ENCODE measurements at places on chromosomes 12 and 14. TPM values are rescaled to one million over a fixed set of nuclear protein-coding genes. Genes with fewer than 3 reads are reported as not detected.
A peak's percentile ranks its signal among the peaks of the same experiment; 100 is the strongest.

Gene AGAP2
- total RNA-seq: 0.81 TPM

Gene TAS2R30
- 5.2 TPM for total RNA-seq

DNA sequence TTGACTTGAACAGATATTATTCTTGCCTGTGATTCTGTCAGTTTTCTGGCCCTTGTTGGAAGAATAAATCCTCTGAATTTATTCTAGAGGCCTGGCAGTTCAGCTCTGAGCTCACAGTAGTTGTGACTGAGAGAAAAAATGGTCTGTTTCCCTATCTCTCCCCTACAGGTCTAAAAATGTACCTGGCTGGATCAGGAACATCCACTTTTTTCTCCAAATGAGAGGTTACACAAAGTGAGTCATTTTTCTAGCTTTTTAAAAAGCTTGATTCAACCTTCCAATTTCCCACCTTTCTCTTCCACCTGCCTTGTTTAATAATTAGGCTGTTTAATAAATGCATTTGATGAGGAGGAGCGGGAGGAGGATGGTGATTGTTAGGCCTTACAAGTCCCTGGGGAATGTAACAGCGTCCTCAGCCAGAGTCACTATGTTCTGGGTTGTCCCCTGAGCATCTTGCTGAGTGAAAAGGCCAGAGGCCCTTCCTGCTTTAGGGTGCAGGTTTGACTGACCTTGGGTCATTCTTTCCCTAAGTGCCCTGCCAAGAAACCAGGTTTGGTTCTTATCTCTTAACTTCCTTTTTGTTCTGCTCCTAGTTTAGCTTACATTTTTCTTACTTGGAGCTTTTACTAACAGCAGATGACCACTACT is 91.7 kb upstream of the FUT8 start:
- H3K27ac ChIP-seq: no peak overlapping the region
- no peak for DNase-seq
- H3K36me3 ChIP-seq: no peaks in the 10 kb centered on the region
- no peaks in the 10 kb centered on the region for H3K4me1 ChIP-seq
- H3K4me3 ChIP-seq: no peak overlapping the region

DNA sequence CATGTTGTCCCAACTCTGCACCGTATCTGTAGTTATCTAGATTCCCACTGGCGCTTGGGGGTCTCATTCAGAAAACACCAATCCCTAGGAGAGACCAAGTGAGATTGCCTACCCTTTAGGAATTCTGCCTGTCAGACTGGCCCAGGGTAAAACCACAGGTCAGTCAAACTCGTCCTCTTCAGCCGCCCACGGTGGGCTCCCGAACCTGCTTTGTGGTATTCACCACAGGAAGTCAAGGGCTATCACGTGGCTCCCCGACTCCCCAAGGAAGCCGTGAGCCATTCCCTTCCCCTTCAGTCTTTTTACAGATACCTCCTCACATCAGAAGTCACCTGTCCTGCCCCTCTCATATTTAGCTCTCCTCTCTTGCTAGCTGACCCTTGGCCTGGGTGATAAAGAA is 159.9 kb downstream of the EGLN3 start:
- H3K36me3 ChIP-seq: no peaks in the 10 kb centered on the region
- no peak overlapping the region for H3K4me3 ChIP-seq
- peaks cover 11% of the 10 kb centered on the region for H3K27me3 ChIP-seq

GRCh38 chr14:33068626-33069025 is 129.9 kb downstream of the NPAS3 start:
- no peak overlapping the region for H3K27ac ChIP-seq
- H3K36me3 ChIP-seq: no peaks in the 10 kb centered on the region
- no peak overlapping the region for H3K4me3 ChIP-seq
- H3K4me1 ChIP-seq: no peaks in the 10 kb centered on the region

DNA sequence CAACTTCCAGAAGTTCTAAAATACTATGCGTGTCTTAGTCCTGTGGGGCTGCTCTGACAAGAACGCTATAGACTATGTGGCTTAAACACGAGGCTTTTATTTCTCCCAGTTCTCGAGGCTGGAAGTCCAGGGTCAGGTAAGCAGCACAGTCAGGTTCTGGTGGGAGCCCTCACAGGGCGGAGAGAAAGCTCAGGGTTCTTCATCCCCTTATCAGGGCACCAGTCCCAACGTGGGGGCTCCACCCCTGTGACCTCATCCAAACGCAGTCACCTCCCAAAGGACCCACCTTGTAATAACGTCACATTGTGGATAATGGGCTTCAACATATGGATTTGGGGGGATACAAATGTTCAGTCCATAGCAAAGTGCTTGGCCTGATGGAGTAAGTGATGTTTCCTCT is 37.1 kb upstream of the TC2N start:
- no peak overlapping the region for H3K27ac ChIP-seq
- H3K4me1 ChIP-seq: peaks cover 20% of the 10 kb centered on the region
- no peak for DNase-seq
- H3K36me3 ChIP-seq: no peaks in the 10 kb centered on the region
- no peaks in the 10 kb centered on the region for H3K27me3 ChIP-seq

- no peaks in the 10 kb centered on the region for H3K27me3 ChIP-seq
- DNase-seq: no peak
- no peak overlapping the region for H3K27ac ChIP-seq
- H3K4me3 ChIP-seq: no peak overlapping the region
- no peaks in the 10 kb centered on the region for H3K36me3 ChIP-seq
- no peaks in the 10 kb centered on the region for H3K4me1 ChIP-seq
These were observed 120.1 kb upstream of the CCND2 start for GRCh38 chr12:4153343-4153892.

DNA sequence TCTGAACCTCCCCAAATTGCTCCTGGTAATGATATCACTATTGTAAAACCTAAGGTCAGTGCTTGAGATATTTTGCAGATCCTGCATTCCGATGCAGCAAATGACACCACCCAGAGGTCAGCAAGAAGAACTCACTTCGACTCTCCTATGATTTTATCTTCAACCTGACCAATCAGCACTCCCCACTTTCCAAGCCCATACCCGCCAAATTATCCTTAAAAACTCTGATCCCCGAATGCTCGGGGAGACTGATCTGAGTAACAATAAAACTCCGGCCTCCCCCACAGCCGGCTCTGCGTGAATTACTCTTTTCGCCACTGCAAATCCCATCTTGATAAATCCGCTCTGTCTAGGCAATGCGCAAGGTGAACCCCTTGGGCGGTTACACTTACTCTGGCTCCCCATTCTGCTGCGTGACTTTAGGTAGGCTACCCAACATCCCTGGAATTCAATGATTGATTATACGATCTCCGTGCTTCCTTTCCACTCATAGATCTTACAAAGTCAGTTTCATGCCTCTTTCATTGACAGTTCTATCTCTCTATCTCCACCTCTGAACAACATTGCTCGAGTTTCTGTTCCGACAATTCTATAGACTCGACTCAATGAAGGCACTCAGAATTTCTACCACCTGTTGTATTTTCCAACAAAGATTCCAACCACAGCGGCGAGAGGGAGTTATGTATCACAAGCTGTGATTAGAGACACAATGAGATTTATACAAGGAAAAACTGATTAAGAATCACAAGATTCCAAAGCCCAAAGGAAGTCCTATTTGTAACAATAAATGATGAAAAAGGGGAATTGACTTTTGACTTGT is 939 bp downstream of the NPC2 start:
- peak; percentile 60 for DNase-seq
- H3K36me3 ChIP-seq: peaks cover 4% of the 10 kb centered on the region

GRCh38 chr12:3061059-3061458 is 16.1 kb upstream of the TSPAN9 start:
- no peak overlapping the region for H3K4me3 ChIP-seq
- H3K27me3 ChIP-seq: no peaks in the 10 kb centered on the region
- H3K4me1 ChIP-seq: peaks cover 9% of the 10 kb centered on the region
- H3K36me3 ChIP-seq: no peaks in the 10 kb centered on the region
- DNase-seq: no peak
- no peak overlapping the region for H3K27ac ChIP-seq

DNA sequence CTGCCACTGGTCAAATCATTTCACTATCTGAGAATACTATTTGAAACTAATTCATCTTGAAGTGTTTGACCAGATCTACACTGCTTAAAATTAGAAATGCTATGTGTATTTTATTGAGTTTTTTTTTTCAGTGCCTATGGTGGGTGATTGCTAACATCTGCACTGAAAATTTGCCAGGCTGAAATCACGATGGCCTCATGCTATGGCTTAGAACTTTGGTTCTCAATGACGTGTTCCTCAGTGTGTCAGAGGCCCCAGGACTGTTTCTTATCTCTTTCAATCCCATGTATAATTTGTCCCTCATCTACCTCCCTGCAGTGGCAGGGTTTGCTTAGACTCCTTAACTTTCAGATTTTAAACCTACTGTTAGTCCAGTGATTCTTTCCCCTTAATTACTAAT is 36.2 kb upstream of the NKX2-8 start:
- no peaks in the 10 kb centered on the region for H3K36me3 ChIP-seq
- DNase-seq: no peak
- no peaks in the 10 kb centered on the region for H3K27me3 ChIP-seq
- H3K4me3 ChIP-seq: no peak overlapping the region

Gene DIO3
- total RNA-seq: not detected

DNA sequence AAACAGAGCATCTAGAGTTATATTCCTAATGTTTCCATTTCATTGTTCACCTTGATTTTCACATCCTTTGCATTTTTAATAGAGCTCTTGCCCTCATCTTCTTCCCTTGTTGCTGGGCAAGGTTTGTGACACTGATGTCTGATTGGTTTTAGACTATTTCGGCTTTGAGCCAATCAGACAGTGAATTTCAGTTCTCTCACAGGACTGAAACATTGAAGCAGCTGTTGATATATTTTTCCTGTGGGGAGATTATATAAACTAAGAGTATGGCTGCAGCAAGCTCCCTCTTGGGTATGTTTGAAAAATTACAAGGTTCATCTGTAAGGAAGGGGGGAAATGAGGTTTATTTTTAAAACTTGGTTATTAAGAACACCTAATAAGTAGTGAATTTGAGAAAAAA is 51.2 kb downstream of the ATF7IP start:
- H3K4me1 ChIP-seq: no peaks in the 10 kb centered on the region
- H3K4me3 ChIP-seq: no peak overlapping the region
- peak; percentile 33 for DNase-seq
- H3K36me3 ChIP-seq: no peaks in the 10 kb centered on the region

Gene OLR1
- not detected for total RNA-seq

GRCh38 chr12:110846615-110847566 is at the start of gene CCDC63:
CCDC63 (plus strand) TSS chr12:110846987; CDS start chr12:110852955, 5,968 bp downstream.
- H3K27me3 ChIP-seq: peaks cover 7% of the 10 kb centered on the region
- DNase-seq: peak; percentile 14
- no peaks in the 10 kb centered on the region for H3K36me3 ChIP-seq
- peaks cover 7% of the 10 kb centered on the region for H3K4me1 ChIP-seq
- no peak within 1 kb of the TSS for H3K27ac ChIP-seq

Gene GLIPR1L1
- not detected for total RNA-seq

Gene ABHD12B
- not detected for total RNA-seq

DNA sequence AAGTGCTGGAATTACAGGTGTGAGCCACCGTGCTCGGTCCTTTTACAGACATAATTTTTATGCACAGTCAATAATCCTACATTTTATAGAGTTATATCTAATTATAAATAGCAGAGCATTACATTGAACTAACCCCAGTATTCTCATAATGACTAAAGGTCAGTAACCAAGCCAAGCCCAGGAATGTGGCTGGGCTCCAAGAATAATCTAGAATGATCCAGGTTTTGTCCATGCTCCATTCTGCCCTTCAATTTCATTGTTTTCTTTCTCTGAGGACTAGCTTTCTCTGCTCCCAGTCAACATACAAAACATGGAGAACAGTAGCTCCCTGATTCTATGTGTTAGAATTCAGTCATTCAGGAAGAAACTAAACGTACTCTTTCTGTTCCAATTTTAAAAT is 92.1 kb upstream of the KRR1 start:
- no peaks in the 10 kb centered on the region for H3K27me3 ChIP-seq
- H3K27ac ChIP-seq: no peak overlapping the region
- H3K4me1 ChIP-seq: no peaks in the 10 kb centered on the region
- no peaks in the 10 kb centered on the region for H3K36me3 ChIP-seq
- DNase-seq: no peak
- no peak overlapping the region for H3K4me3 ChIP-seq

DNA sequence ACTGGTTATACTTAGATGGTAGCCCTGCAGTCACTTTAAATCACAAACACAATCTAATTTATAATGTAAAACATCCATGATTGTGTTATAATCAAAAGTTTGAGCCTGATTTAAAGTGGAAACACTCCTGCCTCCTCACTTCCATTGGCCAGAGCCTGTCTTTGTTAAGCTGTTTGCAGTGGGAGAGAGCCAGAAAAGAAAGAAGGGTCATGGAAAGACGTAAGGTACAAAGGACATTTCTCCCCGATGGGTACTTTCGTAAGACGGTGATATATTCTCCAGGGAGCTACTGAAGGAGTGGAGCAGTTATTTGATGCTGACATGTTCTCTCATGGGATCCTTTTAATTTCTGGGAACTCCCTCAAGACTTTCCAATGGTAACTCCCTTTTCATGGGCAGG is 164.0 kb downstream of the METTL25 start:
- no peak overlapping the region for H3K4me3 ChIP-seq
- peaks cover 8% of the 10 kb centered on the region for H3K4me1 ChIP-seq
- no peaks in the 10 kb centered on the region for H3K36me3 ChIP-seq
- no peak for DNase-seq
- no peak overlapping the region for H3K27ac ChIP-seq

Gene CRACR2A
- 0.20 TPM for total RNA-seq

DNA sequence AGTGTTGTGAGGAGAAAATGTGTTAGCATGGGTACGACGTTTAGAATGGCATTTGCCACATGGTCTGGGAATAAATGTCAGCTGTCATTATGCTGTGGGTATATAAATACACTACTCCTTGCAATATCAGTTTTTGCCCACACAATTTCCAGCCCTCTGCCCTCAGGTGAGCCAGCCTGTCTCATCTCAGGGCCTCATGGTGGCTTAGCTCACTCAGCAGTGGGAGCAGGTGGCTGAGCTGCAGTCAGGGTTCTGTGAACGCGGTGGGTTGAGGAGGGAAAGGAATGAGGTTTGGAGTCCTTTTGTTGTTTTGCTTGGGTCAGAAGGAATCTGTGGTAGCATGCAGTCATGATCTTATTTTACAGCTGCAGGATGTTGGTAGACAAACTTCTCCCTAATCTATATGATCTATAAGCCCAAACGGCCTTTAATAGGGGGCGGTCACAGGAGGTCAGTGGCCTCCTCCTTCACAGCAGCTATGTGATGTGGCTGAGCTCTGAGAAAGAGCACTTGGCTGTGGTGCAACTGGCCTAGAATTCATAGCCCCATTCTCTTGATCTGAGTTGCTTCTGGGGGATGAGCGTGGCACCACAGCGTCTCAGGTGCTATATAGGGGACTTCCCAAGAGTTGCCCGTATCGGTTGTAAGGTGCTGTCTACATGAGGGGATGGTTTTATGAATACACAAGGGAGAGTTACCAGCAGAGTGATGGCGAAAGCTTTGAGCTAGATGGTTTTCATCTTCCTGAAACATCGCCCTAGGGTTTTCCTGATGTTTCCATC is 27.8 kb upstream of the KCNA5 start:
- H3K27me3 ChIP-seq: 0 out of 2 replicates have a peak, but pooled peaks cover 2% of the 10 kb centered on the region
- H3K36me3 ChIP-seq: no peaks in the 10 kb centered on the region
- no peaks in the 10 kb centered on the region for H3K4me1 ChIP-seq
- DNase-seq: no peak
- H3K4me3 ChIP-seq: no peak overlapping the region

GRCh38 chr14:59406454-59407245 is 58.5 kb downstream of the GPR135 start:
- no peak overlapping the region for H3K4me3 ChIP-seq
- no peaks in the 10 kb centered on the region for H3K36me3 ChIP-seq
- peaks cover 34% of the 10 kb centered on the region for H3K4me1 ChIP-seq
- no peaks in the 10 kb centered on the region for H3K27me3 ChIP-seq
- peak; percentile 66 for DNase-seq

GRCh38 chr14:91135039-91135438 is 21.2 kb downstream of the DGLUCY start:
- H3K27ac ChIP-seq: no peak overlapping the region
- no peak for DNase-seq
- H3K36me3 ChIP-seq: no peaks in the 10 kb centered on the region
- no peak overlapping the region for H3K4me3 ChIP-seq

GRCh38 chr12:80404629-80405028 is 39.4 kb upstream of the PTPRQ start:
- no peak overlapping the region for H3K27ac ChIP-seq
- no peak for DNase-seq
- no peak overlapping the region for H3K4me3 ChIP-seq
- H3K36me3 ChIP-seq: no peaks in the 10 kb centered on the region

Data from HepG2 (cell line).